Left ventricle myocardium inferior (tissue), 1 donor: ENCODE measurements at places on chromosomes 5 and 9.

DNA sequence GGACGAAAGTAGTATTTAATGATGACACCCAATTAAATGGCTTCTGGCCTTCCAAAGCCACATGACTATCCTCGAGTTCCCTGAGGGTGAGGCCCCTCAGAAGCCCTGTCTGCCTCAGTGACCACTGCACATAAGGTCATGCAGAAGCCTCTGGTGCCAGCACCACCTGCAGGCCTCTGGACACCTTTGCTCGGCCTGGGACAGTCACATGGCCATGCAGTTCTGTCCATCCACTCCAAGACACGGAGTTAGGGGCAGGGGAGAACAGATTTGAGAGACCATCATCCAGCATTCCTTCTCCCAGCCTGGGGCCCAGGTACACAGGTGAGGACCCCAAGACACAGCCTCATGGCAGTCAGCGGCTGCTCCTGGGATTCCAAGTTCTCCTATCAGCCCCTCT is 145.0 kb downstream of the ROR2 start:
- no peak for DNase-seq

- DNase-seq, result no peak
These were observed 22.5 kb upstream of the JAKMIP2 start for GRCh38 chr5:147805030-147805454.

DNA sequence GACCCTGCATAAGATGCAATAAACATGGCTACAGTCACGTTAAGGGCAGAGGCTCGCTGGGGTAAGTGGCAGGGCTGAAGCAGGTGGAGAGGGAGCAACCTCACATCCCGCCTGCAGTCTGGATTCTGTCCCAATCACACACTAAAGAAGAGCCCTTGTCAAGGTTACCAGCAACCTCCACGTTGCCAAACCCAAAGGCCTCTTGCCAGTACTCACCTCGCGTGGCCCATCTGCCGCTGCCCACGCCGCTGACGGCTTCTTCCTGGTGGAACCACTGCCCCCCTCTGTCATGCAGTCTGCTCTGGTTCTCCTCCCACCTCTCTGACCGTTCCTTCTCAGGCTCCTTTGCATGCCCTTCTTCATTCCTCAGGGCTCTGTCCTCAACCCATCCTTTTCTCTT is 8.8 kb downstream of the AQP7 start:
- peak; percentile 51 for DNase-seq

DNA sequence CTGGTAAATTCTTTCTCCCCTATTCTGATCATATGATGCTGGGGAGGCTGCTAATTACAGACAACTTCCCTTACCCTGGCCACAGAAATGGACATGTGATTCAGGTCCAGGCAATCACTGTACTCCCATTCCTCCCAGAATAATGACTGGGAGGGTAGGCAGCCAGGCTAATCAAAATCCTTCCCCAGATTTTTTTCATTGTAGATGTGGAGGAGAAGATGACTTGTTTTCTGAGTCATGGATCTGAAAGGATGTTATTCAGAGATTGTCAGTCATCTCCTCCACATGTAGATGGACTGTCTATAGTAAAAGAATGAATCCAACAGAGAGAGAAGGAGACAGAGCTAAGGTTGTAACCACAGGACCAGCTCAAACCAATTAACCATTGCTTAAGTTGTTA is 123.9 kb upstream of the PUM3 start:
- no peak for DNase-seq

GRCh38 chr5:59577485-59577884 is 316.0 kb downstream of the PDE4D start:
- no peak for DNase-seq

GRCh38 chr9:94018628-94019027 is 63.5 kb upstream of the BARX1 start:
- DNase-seq, result no peak

GRCh38 chr5:2381861-2382260 is 369.6 kb downstream of the IRX2 start:
- DNase-seq, result no peak

DNA sequence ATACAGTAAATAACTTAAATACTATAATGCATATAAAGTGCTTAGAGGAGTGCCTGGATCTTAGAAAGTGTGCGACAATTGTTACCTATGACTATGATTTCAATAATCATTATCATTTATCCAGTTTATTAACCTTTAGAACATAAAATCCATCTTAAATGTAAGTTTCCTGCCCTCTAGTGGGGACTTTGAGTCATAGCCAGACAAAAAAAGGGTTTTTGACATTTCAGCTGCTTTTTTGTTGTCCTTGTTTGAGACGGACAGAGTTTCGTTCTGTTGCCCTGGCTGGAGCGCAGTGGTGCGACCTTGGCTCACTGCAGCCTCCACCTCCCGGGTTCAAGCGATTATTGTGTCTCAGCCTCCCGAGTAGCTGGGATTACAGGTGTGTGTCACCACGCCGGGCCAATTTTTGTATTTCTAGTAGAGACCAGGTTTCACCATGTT is 9.7 kb upstream of the C9orf152 start:
- DNase-seq, result no peak

- no peak for DNase-seq
These were observed 8.8 kb downstream of the PRXL2C start for GRCh38 chr9:96646081-96646991.

DNA sequence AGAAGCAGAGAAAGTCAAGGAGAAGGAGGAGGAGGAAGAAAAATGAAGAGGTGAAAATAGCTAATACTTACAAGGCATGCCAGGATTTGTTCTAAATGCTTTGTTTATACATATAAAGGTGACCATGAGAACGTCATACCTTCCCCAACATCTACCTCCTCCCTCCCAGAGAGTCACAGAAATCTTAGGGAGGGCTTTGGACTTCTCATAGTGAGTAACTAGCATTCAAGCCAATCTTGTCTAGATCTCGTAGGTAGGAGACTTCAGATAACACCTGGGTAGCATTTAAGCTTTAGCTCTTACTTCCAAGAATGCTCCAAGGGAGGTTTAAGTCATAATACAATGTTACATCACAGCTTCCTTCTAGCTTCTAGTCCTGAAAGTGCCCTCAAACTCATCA is 36.5 kb upstream of the GPBP1 start:
- DNase-seq, result no peak

- DNase-seq, result peak; percentile 35
These were observed 193.2 kb downstream of the MAPKAP1 start for GRCh38 chr9:125513668-125514413.

- DNase-seq, result no peak
These were observed 105.3 kb downstream of the ARRDC3 start for GRCh38 chr5:91277840-91278239.

DNA sequence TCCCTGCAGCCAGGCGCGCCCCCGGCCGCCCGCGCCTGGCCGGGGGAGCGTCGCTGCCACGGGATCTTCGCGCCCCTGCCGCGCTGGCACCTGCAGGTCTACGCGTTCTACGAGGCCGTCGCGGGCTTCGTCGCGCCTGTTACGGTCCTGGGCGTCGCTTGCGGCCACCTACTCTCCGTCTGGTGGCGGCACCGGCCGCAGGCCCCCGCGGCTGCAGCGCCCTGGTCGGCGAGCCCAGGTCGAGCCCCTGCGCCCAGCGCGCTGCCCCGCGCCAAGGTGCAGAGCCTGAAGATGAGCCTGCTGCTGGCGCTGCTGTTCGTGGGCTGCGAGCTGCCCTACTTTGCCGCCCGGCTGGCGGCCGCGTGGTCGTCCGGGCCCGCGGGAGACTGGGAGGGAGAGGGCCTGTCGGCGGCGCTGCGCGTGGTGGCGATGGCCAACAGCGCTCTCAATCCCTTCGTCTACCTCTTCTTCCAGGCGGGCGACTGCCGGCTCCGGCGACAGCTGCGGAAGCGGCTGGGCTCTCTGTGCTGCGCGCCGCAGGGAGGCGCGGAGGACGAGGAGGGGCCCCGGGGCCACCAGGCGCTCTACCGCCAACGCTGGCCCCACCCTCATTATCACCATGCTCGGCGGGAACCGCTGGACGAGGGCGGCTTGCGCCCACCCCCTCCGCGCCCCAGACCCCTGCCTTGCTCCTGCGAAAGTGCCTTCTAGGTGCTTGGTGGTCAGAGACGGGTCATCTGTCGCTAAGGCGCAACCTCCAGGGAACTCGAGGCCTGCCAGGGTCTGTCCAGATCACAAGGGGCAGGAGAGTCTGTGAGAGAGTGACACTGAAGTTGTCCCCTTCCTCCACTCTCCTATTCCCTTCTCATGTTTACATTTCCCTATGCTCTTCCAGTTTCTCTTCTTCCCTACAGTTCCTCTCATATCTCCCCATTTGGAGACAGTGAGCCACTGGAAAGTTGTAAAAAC is 1.3 kb downstream of the GPR150 start:
- DNase-seq, result peak; percentile 32

GRCh38 chr9:13898957-13899356 is 415.0 kb downstream of the NFIB start:
- DNase-seq, result peak; percentile 15

DNA sequence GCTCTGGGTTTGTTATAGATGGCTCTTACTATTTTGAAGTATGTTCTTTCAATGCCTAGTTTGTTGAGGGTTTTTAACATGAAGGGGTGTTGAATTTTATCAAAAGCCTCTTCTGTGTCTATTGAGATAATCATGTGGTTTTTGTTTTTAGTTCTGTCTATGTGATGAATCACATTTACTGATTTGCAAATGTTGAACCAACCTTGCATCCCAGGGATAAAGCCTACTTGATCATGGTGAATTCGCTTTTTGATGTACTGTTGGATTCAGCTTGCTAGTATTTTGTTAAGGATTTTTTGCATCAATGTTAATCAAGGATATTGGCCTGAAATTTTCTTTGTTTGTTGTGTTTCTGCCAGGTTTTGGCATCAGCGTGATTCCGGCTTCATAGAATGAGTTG is 25.5 kb downstream of the CCDC180 start:
- no peak for DNase-seq

DNA sequence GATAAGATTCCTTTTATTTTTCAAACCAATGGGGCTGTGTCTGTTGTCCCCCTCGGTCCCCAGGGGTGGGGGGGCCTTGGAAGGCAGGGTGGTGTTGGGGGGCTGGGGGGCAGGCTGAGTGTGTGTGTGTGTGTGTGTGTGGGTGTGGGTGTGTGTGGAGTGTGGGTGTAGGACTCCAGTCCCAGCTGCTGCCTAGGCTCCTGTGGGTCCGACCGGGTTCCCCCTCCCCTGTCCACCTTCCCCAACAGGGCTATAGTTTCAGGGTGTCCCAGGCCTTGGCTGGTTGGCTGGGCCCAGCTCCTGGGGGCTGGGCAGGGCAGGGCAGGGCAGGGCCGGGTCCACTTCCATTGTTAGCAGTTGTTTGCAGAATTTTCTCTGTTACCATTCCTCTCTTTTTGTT is 2.1 kb upstream of the NFX1 start:
- no peak for DNase-seq

GRCh38 chr5:60671899-60672692 is 27.9 kb downstream of the DEPDC1B start:
- DNase-seq, result no peak

DNA sequence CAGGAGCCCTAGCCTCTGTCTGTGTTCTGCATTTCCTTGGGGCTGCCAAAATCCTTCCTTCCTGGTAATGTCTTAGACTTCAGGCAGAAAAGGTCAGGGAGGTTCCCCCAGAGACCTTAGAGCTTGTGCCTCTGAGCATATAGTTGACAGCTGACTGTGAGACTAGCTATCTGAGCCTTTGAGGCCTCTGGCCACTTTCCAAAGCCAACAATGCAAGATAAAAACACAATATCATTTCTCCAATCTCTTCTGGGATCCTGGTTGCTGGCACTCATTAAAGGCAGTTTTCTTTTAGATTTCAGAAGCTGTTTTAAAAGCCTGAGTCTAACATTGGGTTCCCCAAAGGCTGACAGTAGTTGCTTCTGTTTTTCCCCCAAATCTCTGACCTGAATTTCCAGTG is 13.2 kb upstream of the GLRA1 start:
- DNase-seq, result no peak

- peak; percentile 75 for DNase-seq
These were observed 5.5 kb downstream of the NSMF start for GRCh38 chr9:137453643-137454081.

DNA sequence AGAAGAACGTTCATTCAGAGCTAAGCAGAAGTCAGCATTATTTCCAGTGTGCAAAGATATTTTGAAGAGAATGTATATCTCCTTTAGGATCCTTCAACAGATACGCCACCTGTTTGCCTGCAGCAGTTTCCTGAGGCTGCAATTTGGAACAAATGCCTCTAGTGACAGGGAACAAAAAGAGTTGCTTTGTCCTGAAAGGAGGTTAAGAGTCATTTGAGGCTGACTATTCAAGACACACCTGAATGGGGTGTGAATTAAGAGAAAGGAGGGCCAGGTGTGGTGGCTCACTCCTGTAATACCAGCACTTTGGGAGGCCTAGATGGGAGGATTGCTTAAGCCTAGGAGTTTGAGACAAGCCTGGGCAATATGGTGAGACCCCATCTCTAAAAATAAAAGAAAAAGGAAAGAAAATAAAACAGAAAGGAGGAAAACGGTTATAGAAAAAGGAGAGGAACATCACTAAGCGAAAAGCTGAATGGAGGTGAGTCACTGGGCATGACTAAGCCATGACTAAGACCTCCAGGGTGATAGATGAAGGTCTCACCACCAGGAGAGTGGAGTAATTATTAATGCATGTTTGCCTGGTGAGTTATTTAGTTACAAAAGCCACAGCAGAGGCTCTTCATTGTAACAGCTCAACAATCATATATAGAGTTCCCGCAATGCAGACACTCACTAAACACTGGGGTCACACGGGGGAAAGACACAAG is 255.2 kb upstream of the TNC start:
- DNase-seq, result no peak

DNA sequence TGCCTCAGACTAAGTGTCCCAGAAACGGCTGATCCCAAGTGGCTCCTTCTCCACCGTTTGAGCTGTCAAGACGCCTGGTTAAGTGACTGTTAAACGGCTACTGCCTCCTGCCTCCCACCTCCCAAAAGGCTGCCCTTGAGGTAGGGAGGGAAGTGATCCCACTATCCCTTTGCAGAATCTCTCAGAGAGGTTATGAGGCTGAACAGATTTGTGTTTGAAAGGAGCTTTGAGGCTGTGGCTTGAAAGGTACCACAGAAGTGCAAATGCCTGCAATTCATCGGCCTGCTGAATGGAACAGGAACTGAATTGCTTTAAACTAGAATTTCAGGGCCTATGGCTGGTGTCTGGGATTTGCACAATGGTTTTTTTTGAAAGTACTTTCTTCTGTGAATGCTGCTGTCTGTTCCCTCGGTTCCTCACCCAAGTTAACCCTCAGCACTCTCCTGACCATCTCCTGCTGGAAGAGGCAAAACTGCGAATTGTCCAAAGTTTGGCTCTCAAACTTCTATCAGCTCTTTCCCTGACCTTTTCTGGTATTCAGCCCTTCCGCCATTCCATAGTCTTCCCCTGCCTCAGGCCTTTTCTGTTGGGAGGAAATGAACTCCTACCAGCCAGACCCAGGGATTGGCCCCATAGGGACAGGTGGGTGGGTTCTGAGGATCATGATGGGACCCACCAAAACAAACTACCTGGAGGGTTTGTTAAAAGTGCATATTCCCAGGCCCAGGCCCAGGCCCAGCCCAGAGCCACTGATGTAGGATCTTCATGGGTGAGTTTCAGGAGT is 453.3 kb downstream of the KDM4C start:
- no peak for DNase-seq

DNA sequence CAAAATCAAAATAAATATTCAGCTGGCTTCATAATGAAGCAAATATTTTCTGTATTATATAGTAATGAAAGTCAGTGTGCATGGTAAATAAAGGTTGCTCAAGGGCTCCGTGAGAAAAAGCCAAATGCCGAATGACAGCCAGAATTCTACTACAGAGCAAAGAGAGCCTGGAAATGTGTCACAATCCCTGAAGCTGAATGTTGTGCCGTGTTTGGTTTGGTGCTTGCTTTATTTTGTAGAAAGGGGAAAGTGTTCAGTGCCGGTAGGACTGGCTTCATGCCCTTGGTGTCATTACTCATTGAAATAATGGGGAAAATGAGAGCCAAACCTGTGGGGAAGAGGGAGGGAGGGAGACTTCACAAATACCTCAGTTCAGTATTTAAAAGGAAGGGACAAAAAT is 26.8 kb upstream of the ADAMTSL1 start:
- no peak for DNase-seq
